Left renal pelvis (tissue), 4 donors: ENCODE measurements at places on chromosomes 4 and X. TPM values are rescaled to one million over a fixed set of nuclear protein-coding genes. Genes with fewer than 3 reads are reported as not detected.
A peak's percentile ranks its signal among the peaks of the same experiment; 100 is the strongest.

- no peak for DNase-seq
These were observed 10.3 kb downstream of the GUCY1B1 start for GRCh38 chr4:155769090-155769489.

DNA sequence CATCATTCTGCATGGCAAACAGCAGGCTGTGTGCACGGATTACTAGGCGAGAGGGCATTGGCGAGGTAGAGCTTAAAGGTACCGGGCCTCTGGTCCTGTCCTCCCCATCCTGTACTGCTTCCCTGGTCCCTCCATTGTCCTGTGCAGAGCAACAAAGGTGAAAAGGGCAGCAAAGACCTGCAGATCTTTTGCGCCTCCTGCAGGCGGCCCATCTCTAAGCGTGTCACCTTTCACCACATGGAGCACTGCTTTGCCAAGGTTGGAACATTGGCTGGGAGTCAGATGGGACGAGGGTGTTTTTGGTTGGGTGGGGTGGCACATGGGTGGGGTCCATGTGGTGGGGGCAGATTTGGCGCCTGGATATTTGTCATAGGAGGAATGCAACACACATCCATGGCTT is 64.7 kb upstream of the UXT start:
- no peak for DNase-seq

DNA sequence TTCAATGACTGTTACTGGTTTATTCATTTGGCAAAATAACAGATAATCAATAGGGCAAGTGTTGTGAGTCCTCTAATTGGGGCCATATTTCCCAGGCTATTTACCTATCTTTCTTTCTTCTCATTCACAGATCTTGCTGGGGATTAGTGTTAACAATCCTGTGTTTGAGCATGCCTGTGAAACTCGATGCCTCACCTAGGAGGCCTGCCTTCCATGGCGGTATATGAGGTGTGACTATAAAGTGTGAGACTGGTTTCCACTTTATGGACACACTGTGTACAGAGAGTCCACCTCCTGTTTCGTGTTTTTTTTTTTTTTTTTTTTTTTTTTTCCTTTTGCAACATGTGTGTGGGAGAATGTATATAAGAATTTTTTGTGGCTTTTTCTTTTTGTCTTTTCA is 199.3 kb downstream of the BMPR1B start:
- DNase-seq = peak; percentile 6

CXCL6 gene
- not detected for polyA plus RNA-seq

ZNF595 gene
- 16.5 TPM for polyA plus RNA-seq

- no peak for DNase-seq
These were observed 27.0 kb downstream of the MAGEE1 start for GRCh38 chrX:76454456-76454927.

TMEM31 gene
- polyA plus RNA-seq = 1.3 TPM

DNA sequence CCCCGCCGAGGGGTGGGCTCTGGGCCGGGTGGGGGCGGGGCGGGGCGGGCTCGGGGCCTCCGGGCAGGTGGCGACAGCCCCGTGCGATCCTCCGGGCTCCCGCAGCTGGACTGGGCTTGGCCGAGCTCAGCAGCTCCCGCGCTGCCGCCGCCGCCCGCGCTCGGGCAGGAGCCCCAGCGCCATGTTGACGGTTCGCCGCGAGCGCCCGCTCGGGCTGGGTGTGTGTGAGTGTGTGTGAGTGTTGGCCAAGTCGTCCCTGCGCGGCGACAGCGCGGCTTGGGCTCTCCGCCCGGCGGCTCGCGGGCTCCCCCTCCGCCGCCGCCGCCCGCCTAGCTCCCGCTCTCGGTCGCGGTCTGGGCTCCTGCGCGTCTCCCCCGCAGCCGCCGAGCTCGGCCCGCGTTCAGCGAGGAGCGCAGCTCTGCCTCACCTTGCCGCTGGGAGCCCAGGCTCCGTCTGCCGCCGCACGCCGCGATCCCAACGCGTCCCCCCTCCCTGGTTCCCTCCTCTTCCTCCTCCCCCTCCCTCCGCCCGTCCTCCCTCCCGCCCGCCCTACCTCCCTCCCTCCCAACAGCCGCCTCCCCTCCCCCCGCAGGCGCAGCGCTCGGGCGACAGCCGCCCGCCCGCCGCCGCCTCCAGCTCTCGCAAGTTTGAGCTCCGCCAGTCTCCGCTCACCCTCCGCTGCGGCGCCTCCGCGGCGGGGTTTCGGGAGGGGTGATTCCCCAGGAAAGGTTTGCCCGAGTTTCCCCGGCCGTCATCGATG is at the start of gene BCOR:
Gene BCOR (minus strand): TSS at position 455 of the 760 bp plus-strand sequence. CDS start 20,029 bp downstream, outside the sequence.
- DNase-seq = no peak

- no peak for DNase-seq
These were observed 320.7 kb upstream of the PCDH7 start for GRCh38 chr4:30399476-30399875.
